ENCODE measurements at places on chromosomes 3 and 15.

GRCh38 chr3:124034016-124034843, 42.3 kb upstream of the ROPN1 start:
- no peak for DNase-seq

DNA sequence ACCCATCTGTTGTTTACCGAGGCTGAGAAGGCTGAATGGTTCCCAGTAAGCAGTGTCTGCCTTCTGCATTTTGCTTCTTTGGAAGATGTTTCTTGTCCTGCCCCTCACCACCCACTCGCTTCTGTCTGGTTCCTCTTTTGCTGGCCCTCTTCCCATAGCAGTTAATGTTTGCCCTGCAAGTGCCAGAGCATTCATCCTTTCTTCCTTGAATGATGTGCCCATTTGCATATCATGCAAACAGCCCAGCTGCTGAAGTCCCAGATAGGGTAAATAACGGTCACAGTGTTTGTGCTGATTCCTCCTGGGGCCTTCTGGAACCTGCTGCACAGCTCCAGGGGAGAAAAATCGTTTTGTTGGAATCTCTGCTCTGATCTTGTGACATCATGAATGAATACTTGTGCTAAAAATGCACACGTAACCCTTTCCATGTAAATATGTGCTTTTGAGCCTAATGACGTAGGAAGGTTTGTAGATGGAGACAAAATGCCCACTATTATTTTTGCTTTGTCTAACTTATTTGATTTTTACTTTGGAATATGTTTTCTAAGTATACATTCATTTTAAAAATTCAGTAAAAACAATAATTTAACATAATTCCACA, 381.0 kb downstream of the SOX2 start:
- no peak for DNase-seq

DNA sequence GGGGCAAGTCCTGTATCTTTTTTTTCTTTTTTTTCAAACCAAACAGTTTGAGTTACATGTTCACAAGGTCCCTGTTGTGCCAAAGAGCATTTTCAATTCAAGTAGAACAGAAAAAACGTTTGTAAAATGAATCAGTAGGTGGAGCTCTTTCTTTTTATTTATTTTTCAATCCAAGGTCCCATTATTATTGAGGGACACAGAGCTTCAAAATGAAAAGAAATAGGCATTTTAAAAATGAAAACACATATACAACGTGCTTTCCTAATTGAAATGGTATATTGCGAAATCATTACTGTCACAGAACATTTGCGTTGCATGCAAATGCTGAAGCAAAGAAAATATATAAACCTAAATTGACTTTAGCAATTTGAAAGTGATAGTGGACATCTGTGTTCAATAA, 711.0 kb downstream of the MECOM start:
- no peak for DNase-seq

GRCh38 chr15:47493357-47494247, 223.7 kb upstream of the SEMA6D start:
- no peak for DNase-seq
